ENCODE measurements at places on chromosomes 1 and 21.

DNA sequence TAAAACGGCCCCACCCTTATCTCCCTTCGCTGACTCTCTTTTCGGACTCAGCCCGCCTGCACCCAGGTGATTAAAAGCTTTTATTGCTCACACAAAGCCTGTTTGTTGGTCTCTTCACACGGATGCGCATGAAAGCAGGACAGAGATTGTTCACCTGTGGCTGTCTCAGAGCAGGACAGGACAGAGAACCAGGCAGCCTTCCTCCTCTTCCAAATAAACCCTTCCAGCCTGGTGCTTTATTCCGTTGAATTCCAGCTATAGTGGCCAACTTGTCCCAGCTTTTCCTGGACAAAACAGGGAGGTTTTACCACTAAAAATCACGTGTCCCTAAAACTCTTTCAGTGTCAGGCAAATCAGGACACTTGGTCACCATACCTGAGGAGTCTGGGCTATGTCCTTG lies 9.5 kb upstream of the DMRTB1 start:
- DNase-seq = no peak

- DNase-seq = no peak
Measured at GRCh38 chr1:236342403-236343245, 51.5 kb upstream of the EDARADD start.

DNA sequence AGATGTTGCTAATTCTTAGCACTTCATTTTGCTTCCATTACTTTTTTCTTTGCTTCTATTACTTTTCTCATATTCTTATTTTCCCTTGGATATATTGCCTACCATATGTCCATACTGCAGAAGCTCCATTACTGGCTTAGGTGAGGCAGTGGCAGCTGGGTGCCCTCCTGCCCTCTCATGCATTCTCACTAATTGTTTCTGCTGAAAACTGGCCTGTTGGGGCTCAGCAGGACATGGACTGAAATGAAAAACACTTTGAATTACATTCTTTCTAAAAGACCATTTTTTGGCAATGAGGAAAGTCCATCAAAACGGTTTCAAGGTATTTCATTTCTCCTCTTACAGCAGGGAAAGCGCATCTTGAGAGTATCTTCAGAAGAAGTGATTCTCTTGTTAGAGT lies 122.9 kb downstream of the MAST2 start:
- no peak for DNase-seq

DNA sequence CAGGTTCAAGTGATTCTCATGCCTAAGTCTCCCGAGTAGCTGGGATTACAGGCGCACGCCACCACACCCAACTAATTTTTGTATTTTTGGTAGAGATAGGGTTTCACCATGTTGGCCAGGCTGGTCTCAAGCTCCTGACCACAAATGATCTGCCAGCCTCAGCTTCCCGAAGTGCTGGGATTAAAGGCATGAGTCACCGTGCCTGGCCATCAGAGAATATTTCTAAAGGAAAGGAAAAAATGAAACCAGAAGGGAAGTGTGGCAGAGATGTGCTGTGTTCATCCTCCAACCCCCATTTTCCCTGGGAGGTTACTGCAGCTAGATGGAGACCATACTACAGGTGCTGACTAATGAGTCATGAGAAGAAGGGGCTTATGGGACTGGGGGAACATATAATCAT lies 964.1 kb downstream of the TTLL7 start:
- DNase-seq = no peak

DNA sequence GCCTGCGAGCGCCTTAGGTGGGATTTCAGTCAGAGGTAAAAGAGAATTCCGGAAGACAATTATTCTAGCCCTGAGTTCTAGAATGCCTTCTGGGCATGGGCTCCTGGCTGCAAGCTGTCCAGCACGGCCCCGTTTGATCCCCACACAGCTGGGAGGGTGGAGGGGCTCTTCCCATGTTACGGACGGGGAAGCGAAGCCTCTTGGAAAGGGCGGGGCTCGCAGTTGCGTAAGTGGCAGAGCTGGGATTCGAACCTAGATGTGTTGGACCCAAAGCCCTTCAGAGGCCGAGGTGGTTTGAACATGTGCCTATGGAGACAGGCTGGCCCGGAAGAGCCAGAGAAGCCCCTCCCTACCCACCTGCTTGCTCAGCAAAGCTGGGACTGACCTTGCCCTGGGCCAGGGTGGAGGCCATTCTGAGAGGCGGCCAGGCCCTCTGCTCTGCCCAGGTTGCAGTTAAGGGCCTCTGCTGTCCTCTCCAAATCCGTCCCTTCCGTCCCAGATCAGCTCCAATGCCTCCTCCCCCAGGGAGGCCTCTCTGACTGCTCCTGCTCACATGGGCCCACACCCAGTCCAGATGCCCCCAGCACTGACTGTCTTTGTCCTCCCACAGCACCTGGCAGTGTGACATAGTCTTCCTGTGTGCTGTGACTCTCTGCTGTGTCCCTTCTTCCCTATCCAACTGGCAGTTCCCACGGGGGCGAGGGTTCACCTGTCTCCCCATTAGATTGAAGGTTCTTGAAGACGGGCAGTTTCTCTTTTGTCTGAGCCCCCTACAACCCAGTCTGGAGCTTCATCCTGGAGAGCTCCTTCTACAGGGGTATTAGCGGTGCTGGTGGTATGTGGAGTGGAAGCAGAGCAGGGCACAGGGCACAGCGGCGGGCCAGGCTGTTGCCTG lies 1.2 kb upstream of the HSPB7 start:
- peak; percentile 79 for DNase-seq

Data from DMS79 treated with DMSO at 0.1 percent for 48 hours (cell line).